ENCODE measurements at places on chromosomes 12 and 14.
A peak's percentile ranks its signal among the peaks of the same experiment; 100 is the strongest.

- no peak for DNase-seq
These were observed 10.9 kb downstream of the MTA1 start for GRCh38 chr14:105430565-105430964.

DNA sequence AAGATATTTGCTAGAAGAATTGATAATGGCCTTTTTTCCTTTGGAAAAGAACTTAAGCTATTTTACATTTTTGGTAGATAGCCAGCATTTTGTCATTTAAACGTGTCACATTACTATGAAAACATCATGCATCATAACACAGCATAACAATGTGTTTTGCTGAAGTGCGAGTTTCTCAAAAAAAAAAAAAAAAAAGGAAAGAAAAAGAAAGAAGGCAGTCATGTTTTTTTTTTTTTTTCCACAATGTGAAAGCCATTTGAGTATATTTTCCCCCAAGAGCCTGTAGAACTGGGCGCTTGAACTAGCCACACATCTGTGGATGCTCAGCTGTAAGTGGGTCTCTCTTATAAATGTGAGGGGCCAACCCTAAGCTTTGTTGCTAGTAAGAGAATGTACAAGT lies 300.1 kb downstream of the AKAP6 start:
- no peak for DNase-seq

- DNase-seq, result no peak
These were observed 10.4 kb downstream of the KCNJ8 start for GRCh38 chr12:21764065-21764464.

- peak; percentile 11 for DNase-seq
These were observed 1.1 kb downstream of the ATXN2 start for GRCh38 chr12:111597831-111598636.

GRCh38 chr12:47868041-47868440 lies 36.8 kb downstream of the VDR start:
- no peak for DNase-seq

GRCh38 chr14:59130462-59130861 lies 58.0 kb upstream of the DAAM1 start:
- DNase-seq, result no peak

- DNase-seq, result no peak
These were observed 172.2 kb downstream of the FLRT2 start for GRCh38 chr14:85702191-85702590.

DNA sequence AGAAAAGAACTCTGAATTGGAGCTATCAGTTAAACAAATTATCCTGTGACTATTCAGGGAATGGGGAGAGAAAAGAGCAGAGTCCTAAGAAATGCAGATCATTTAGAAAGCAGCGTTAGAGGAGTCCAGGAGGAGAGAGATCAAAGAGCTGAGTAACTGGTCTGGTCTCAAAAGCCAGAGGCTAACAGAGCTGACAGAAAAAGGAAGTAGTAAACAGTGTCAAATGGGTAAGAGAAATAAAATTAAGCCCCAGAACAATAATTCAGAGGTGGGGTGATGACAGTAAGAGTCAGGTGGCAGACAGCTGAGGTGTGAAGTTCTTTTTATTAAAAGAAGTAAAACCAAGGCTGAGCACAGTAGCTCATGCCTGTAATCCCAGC lies 19.3 kb downstream of the GXYLT1 start:
- no peak for DNase-seq

DNA sequence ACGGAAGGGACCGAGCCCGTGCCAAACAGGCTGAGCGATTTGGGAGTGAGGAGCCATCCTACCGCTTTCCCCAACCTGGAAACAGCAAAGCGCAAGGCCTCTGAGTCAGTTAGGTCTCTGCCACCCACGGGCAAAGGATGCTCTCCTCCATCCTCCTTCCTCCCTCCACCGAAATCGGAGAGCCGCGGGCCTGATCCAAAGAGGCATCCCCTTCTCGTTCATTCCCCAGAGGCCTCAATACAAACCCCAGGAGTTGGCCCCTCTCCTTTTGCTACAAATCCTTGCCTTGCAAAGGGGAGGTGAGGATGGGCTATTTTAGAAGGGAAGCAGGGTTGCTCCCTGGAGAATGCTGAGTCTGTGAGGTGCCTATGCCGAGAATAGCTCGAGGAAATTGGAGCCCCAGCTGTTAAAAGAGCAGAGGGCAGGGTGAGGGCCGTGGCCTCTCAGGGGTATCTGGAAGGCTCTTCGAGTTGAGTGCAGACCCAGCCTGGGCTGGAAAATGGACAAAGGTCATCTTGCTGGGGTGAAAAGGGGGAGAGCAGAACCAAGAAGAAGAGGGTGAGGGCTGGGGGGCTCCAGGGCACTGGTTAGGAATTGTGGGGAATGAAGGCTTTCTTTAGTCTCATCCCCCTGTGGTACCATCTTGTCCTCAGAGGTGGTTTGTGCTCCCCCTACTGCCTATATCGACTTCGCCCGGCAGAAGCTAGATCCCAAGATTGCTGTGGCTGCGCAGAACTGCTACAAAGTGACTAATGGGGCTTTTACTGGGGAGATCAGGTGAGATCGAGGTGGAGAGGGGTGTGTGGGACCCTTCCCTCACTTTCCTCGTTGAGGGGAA lies 1.1 kb downstream of the TPI1 start:
- no peak for DNase-seq

DNA sequence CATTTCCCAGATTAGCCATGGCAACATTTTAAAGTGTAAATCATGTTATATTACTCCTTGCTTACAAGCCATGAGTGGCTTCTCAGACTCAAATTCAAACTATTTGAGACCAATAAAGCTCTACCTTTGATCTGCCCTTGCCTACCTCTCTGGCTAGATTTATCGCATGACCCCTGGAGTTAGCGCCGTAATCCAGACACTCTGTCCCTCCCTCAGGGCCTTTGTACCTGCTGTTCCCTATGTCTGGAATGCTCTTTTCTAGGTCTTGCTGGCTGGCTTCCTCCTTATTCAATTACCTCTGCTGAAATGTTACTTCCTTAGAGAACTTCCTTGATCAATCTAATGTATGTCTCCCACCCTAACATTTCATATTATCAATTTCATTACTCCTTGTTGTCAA lies 16.3 kb downstream of the SIX4 start:
- no peak for DNase-seq

GRCh38 chr14:72892103-72892878 lies 1.6 kb downstream of the DPF3 start:
- DNase-seq, result peak; percentile 11

GRCh38 chr12:18424857-18425256 lies 163.5 kb downstream of the PIK3C2G start:
- DNase-seq, result no peak

DNA sequence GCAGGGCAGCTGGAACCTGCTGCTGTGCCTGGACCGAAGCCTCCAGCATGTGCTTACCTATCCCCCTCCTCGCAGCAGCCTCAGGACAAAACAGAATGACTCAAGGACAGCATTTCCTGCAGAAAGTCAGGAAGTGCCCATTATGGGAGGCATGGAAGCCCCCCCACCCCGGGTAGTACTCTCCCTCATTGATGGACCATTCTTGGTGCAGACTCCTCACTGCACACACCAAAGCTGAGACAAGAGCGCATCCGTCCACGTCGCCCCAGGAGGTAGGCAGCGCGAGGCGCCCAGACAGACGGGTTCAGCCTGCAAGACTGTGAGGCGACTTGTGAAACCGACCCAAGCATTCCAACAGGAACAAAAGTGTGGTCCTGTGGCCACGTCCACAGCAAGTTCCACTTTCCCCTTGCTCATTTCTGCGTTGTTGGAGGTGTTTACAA lies 243.9 kb upstream of the ATXN7L3B start:
- no peak for DNase-seq

DNA sequence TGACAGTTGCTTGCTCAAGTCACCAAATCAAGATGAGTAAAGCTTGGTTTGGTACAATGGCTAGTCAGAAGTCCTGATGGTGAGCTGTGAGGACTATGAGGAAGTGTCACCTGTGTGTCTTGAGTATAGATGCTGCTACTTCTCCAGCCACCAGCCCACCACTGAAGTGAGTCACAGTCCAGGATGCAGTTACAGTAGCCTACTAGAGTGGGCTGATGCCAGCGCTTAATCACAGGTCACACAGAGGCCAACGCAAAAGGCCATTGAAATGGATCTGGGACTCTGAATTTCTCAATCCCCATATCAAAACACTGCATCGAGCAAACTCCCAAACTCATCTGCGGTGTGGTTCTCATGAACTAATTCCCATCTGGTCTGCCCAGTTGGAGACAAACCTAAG lies 223.1 kb downstream of the ANO6 start:
- no peak for DNase-seq

DNA sequence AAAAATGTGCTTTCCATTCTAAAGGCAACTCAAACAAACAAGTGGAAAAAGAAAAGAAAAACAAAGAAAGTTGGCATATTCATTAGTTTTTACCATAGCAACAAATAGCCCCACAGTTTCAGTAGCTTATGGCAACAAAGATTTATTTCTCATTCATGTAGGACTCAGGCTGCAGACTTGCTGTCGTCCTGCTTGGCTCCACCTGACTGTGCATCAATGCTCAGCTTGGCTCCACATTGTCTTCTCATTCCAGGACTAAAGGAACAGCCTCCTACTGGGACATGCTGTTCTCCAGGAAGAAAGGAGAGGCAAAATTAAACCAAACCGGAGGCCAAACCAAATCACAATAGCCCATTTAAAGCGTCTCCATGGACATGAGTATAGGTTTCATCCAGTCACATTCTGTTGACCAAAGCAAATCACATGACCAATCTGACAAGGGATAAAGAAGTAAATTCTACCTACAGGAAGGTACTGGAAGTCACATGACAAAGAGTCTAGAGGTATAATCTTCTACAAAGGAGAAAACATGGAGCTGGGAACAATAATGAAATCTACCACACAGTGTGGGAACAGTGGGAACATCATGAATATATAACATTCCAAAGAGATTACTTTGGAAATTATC lies 222.5 kb downstream of the PIK3C2G start:
- no peak for DNase-seq

DNA sequence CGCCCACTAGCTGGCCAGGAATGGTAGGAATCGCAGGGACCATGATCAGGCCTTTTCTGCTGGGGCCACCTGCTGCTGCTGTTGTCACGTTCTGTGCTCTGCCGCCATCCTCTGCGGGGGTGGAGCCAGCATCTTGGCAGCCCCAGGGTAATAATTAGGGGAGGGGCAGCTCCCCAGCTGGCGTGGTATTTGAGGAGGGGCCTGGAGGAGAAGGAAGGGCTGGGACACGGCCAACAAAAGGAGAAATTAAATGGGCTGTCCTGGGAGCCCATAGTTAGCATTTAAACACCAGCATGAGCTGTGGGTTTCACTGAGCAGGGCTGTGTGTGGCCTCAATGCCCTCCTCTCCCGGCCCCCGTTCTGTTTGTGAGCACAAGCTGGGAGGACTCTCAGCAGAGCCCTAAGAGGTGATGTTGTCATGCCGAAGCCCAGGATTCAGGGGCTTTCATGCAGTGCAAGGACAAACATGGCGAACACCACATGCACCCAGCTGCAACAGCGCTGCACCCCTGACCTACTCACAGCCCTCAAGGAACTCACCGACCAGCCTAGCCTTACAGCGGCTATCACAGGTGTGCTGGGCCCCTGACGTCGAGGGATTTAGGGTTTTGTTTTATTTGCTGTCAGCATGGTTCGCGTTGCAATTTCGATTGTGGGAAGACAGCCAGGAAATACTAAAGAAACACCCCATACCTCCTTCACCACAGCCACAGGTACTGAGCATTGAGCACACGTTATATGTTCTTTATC lies 324.3 kb downstream of the CACNA1C start:
- no peak for DNase-seq

DNA sequence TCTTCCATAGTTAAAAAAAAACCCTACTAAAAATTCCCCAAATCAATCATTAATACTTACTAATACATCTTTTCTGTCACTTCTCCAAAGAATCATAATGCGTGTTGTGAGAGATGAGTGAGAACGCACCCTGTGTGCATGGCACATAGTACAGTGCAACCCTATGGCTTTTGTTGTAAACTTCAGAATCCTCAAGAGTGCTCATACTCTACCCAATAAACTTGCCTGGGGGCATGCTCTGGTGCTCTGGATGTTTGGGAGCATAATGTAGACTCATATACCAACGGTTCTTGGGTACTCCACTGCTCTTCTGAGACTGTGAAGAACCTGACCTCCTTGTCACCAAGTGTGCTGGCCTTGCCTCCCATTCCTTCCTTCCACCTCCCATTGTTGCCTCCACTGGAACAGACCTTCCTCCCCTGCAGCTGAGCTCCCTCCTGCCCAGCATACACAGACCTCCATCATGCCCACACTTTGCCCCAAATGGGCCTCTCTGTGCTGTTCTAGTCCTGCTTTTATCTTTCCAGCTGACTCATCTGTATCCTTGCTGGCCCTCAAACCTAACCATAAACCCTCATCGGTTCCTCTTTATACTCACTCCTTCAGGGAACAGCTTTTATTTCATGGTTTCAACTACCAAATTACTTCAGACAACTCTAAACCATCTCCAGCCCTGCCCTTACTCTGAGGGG lies 8.9 kb downstream of the DCP1B start:
- no peak for DNase-seq

- no peak for DNase-seq
These were observed 5.2 kb upstream of the ATG14 start for GRCh38 chr14:55416866-55417265.

GRCh38 chr12:32290411-32290810 lies 108.9 kb upstream of the FGD4 start:
- no peak for DNase-seq
